SK-N-DZ (cell line): ENCODE measurements at places on chromosomes 7 and 10.

- peak; percentile 69 for DNase-seq
Measured at GRCh38 chr7:191105-191980, 1.0 kb upstream of the FAM20C start.

- no peak for DNase-seq
Measured at GRCh38 chr7:147859033-147859432, 731.5 kb upstream of the C7orf33 start.

- DNase-seq: no peak
Measured at GRCh38 chr7:104414216-104414615, 85.8 kb downstream of the LHFPL3 start.

- peak; percentile 35 for DNase-seq
Measured at GRCh38 chr7:137081321-137082093, 213.1 kb downstream of the CHRM2 start.

GRCh38 chr10:19654576-19654975 is 161.7 kb upstream of the PLXDC2 start:
- DNase-seq: no peak

DNA sequence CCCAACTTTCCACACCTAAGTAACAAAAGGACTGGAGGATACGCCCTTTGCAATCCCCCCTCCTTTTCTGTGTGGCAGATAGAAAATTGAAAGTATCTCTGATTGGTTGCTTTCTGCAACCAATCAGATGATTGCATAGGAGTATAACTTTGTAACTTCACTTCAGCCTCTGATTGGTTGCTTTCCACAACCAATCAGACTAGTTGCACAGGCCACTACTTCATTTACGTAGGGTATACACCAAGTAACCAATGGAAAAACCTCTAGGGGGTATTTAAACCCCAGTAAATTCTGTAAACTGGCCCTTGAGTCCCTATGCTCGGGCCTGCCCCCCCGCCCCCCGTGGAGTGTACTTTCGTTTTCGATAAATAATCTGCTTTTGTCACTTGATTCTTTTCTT is 1080.4 kb downstream of the CNTNAP2 start:
- no peak for DNase-seq

DNA sequence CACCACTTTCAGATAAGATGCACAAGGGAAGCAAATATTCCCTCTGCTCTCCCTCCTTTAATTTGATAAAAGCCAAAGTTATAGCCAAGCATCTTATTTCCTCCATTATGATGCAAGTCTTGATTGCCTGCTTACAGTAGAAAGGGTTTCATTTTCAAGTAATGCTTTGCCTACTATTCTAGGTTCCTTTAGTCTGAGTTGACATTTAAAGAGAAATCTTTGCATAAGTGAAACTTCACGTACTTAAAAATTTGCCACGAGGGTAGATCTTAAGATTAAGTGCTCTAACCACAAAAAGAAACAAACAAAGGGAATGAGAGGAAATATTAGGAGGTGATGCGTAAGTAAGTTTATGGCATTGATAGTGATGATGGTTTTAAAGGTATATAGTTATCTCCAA is 78.1 kb upstream of the VWDE start:
- no peak for DNase-seq

- DNase-seq: no peak
Measured at GRCh38 chr10:71067098-71067740, 145.2 kb upstream of the UNC5B start.

- no peak for DNase-seq
Measured at GRCh38 chr7:82624337-82624736, 180.8 kb upstream of the CACNA2D1 start.

- DNase-seq: no peak
Measured at GRCh38 chr7:693280-693679, 33.2 kb upstream of the DNAAF5 start.

- no peak for DNase-seq
Measured at GRCh38 chr7:2461268-2462026, 14.8 kb downstream of the GRIFIN start.

DNA sequence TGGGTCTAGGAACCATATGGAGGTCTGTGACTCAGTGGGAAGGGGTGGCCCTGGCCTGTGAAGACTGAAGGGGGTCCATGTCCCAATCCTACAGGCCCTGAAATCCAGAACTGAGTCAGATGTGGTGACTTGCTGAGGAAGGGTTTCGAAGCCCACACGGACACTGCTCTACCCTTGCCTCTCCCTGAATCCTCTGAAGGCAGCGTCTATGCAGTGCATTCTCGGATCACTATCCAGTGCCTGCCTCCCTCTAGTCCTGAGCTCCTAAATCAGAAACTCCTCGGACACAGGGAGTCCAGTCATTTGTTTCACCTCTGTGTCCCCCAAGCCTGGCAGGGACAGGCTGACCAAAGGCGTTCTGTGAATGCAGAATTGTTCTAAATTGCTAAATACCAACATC is 25.4 kb upstream of the TMEM72 start:
- DNase-seq: no peak

DNA sequence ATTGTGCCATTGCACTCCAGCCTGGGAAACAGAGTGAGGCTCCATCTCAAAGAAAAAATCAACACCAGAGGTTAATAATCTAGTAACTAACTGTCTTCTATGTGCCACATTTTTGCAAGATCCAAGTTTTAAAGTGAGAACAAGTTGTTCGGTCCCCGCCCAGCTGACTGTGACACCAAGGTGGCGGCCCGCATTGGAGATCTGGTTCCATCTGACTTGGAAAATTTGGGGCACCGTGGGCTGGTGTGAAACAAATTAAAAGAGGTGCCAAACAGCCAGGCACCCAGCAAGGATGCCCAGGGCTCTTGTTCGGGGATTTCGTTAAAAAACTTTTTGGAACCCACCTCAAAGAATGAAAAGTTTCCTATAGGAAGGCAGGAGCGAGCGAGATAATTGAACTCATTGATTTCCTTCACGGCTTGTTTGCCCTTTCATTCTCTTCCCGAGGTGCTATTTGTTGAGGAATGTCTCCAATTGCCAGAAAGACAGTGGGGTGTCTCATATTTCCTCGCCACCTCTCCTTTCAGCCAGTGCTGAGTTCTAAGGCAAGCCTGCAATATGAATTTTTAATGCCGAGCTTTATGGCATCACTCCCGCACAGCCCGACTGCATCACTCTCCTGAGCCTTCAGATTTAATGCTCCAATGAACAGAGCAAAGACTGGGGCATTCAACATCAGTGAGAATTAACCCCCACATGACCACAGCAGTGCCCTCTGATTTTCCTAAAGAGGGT is 156.9 kb upstream of the SH2B2 start:
- DNase-seq: no peak

DNA sequence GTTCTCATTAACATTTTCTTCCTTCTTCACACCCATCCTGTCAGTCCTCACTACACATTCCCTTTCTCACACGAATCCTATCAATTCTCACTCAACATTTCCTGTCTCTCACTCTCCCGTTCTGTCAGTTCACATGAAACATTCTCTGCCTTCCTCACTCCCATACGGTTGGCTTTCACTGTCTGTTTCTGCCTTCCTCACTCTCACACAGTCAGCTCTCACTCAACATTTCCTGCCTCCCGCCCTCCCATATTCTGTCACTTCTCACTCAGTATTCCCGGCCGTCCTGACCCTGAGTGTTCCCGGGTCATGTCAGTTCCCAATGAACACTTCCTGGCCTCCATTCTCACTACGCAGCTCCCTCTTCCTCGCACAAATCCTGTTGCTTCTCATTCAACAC is 61.5 kb downstream of the DYNC2I1 start:
- DNase-seq: no peak

- no peak for DNase-seq
Measured at GRCh38 chr10:16933783-16934182, 116.6 kb upstream of the RSU1 start.

GRCh38 chr7:150357270-150357669 is 11.4 kb upstream of the REPIN1 start:
- no peak for DNase-seq

GRCh38 chr7:135602304-135602703 is 44.6 kb downstream of the NUP205 start:
- no peak for DNase-seq

DNA sequence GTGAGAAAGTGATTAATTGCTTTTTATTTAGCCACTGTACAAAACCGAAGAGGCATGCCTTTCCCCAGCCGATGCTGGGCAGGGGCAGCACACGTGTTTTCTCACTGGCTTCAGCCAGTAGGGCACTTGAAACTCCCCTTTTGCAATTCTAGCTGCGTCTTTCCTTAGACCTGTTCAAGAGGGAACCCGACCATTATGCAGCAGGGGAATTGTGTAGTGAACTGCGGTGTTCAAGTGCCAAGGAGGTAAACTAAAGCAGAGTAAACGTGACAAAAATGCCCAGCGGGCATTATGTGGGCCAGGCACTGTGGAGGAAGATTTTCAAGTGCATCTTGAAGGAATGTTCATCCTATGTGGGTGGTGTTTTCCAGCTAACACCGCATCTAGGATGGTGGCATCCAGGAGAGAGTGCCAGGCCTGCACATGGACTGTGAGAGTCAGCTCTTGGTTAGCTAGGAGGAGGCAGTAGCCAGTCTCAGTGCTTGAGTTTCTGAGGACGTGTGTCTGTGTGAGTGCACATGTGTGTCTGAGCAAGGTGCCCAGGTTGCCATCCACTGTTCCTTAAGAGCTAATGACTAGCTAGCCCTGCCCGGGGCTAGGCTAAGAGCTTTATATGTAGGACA is 3.3 kb downstream of the WIPF3 start:
- no peak for DNase-seq

- no peak for DNase-seq
Measured at GRCh38 chr10:56028298-56029132, 332.5 kb downstream of the ZWINT start.

- peak; percentile 76 for DNase-seq
Measured at GRCh38 chr7:24283897-24284698, at the start of gene NPY. Gene NPY, plus strand, starts transcription at chr7:24284190. Its CDS starts 1,051 bp downstream, at chr7:24285241.

DNA sequence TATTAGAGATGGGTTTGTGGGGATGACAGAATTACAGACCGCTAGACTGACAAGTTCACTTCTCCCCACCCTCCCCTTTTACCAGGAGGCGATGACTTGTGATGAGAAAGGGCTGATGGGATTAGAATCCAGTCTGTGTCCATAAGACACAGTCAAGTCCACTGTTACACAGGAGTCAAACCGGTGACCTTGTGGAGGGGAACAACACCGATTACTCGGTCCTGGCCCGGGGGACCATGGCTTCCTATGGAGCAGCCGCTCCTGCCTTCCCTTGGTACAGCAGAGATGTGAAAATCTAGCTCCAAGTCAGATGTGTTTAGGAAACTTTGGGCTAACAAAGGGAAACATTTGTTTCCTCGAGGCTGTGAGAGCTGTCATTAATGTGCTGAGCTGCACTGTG is 105.5 kb downstream of the ACTR3B start:
- DNase-seq: no peak

- no peak for DNase-seq
Measured at GRCh38 chr7:144997512-144997911, 161.7 kb upstream of the TPK1 start.

DNA sequence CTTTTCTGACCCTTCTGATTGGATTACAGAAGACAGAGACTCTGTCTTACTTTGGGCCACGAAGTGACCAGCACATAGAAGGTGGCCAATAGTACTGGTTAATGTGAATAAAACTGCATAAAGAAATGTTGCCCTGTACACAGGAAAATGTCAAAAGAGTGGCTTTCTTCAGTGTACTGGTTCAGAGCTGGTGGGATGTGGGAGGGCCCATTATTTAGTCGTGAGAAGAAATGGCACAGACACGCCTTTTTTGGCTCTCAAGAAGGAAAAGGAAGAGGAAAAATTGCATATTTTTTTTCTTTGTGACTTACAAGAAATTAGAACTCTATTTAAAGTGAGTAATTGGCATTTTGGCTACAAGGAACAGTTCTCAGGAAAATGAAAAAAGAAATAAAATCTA is 129.7 kb downstream of the DGKI start:
- DNase-seq: no peak

- DNase-seq: no peak
Measured at GRCh38 chr10:78798976-78799730, 269.6 kb upstream of the ZMIZ1 start.

- no peak for DNase-seq
Measured at GRCh38 chr7:103851357-103851756, 138.1 kb downstream of the RELN start.

DNA sequence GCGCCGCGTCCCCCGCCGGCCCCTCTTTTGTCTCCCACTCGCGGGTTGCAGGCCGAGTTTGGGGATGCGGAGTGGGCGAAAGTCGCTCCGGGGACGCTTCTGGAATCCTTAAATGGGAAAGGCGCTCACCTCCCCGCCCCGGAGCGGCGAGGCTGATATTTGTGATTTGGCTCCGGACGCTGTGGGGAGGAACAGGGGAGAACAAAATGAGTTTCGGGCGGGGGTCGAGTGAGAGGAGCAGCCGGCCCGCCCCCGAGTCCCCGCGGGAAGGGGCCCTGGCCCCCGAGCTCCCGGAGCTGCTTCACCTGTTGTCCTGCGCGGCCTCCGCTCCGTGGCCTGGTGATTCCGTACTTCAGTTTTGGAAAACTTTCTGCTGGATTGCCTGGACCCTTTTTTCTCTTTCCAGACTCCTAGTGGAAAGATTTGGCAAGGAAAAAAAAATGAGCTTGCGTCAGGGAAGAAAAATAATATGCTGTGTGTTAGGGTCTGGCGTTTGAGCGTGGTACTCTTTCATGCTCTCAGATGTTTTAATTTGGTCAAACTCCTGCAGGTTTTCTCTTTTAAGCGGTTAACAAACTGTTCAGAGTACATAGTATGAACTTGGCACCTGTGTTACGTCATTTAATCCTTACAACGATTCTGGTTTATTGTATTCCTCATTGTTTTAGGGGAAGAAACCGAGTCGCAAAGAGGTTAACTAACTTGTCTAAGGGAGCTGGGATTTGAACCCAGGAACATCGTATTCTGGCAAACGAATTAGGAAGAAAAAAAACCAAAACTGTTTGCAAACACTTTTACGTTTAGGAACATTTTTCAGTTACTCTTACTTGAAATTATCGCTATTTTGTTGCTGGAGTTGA is 924 bp downstream of the BMPR1A start:
- peak; percentile 49 for DNase-seq

GRCh38 chr10:29802171-29802570 is 167.4 kb upstream of the SVIL start:
- DNase-seq: no peak

DNA sequence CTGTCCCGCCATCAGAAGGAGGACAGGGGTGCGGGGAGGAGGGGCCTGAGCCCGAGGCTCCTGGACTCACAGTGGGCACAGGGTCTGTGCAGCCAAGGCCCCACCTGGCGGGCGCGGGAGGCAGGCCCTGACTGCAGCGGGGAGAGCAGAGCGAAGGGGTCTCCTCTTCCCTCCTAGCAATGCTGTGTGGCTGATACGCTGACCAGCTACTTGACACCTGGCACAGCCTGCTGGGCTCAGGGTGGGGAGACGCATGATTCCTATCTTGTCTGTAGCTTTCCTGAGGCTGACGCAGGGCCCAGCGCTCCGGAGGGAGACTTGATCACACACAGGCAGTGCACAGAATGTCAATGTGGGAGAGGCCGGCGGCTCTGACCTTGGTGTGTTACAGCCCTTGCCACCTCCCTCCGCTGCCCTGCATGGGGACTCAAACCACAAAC is 174.9 kb downstream of the ELFN1 start:
- DNase-seq: no peak

DNA sequence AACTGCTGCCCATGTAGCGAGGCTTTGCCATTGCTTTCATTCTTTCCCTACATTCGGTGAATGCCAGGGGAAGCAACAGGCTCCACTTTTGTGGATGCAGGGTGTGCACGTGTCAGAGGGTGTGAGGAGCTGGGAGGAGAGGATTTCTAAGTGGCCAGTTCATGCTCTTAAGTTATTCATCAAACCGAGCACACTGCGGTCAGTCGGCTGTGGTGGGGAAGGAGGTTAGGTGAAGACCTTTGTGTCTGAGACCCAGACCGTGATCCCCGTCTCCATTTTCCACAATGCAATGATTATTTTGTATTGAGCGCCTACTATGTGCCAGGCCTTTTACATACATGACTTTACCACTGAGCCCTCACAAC is 438.6 kb upstream of the GALNT17 start:
- DNase-seq: no peak

- no peak for DNase-seq
Measured at GRCh38 chr7:30266686-30267085, 17.7 kb upstream of the ZNRF2 start.
